ENCODE measurements at places on chromosomes 1 and 21.
A peak's percentile ranks its signal among the peaks of the same experiment; 100 is the strongest.

DNA sequence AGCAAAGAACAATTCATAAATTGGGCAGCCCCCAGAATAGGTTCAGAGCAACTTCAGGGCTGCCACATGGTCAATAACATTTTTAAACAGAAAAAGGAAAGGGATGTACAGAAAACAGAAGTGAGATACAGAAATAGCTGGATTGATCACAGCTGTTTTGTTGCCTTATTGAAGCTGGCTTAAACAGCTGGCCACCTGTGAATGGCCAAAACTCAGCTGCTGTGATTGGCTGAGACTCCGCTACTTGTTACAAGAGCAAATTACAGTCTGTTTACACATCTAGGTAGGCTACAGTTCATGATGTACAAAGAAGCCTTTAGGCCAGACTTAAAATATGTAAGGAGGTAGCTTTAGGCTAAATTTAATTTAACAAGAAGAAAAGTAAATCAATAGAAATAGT lies 11.6 kb upstream of the IFNAR1 start:
- no peak for DNase-seq

GRCh38 chr21:25961042-25961441 lies 209.5 kb downstream of the APP start:
- DNase-seq: no peak

DNA sequence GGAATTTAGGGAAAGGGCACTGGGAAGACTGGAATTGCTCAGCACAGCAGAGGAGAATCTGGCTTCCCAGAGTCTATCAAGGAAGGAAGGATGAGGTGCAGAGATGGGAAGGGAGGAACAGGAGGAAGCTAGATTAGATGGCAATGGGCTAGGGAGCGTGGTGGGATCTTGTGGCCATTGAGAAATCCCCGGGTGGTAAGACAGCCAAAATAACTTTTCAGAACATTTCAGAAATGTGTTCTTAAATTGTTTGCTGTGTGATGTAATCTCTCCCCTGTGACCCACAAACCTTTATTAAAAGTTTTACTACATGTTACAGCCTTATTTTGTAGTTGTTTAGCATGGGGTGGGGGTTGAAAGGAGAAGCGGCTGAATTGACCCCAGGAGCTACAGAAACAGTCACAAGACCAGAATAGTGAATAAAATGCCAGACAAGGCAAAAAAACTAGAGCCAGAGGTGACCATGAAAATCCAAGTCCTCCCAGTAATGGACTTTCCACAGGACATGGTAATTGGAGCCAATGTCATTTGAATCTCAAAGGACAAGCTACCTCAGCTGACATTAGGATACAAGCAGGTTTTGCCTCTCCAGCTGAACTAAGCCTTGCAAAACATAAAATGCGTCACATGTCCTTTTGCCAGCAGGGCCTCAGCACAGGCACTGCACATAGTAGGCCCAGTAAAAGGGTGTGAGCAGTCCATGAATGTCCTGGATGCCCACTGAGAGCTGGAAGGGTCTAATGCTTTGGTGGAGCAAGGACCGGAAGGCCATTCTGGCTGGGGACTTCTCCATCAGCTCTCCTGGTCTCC lies 980 bp upstream of the AHCYL1 start:
- no peak for DNase-seq

DNA sequence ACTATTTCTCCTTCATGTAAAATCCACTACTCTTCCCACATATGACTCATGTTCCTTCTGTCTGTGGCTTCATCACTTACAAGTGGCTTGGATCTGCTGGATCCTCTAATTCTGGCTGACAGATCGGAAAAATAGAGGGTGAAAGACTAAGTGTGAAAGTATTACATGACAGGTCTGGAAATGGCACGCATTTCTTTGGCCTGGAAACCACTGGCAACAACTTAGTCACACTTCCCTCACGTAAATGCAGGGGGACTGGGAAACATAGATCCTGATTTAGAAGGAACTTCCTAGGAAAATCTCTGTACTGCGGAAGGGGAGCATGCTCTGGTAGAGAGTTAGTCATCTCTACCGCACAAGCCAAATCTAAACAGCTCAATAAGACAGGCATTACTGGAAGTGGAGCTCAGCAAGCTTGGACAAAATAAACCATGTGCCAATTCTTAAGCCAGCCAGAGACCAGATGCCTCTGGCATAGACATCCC lies 305.4 kb upstream of the PTBP2 start:
- peak; percentile 53 for DNase-seq

GRCh38 chr1:239322369-239322768 lies 64.0 kb upstream of the CHRM3 start:
- no peak for DNase-seq

GRCh38 chr1:111052246-111052645 lies 87.6 kb downstream of the DRAM2 start:
- DNase-seq: no peak

DNA sequence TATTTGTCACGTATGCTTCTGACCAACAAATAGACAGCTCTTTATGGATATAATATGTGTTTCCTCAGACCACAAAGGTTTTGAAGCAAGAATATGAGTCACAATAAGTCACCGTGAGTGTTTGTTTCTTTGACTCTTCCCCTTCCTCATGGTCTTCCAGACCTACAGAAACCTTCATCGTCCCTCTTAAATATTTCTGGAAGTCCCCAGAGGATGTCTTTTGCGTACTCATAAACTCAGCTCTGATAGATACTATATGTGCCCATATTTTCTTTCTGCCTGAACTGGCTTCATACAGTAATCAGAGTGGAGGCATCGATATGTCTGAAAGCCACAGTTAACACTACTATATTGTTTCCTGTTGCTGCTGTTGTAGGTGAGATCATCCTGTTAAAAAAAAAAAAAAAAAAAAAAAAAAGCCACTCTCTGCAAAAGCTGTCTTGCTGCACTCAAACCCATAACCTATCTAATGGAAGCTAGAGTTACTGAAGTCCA lies 38.4 kb downstream of the ADAMTS1 start:
- DNase-seq: no peak

DNA sequence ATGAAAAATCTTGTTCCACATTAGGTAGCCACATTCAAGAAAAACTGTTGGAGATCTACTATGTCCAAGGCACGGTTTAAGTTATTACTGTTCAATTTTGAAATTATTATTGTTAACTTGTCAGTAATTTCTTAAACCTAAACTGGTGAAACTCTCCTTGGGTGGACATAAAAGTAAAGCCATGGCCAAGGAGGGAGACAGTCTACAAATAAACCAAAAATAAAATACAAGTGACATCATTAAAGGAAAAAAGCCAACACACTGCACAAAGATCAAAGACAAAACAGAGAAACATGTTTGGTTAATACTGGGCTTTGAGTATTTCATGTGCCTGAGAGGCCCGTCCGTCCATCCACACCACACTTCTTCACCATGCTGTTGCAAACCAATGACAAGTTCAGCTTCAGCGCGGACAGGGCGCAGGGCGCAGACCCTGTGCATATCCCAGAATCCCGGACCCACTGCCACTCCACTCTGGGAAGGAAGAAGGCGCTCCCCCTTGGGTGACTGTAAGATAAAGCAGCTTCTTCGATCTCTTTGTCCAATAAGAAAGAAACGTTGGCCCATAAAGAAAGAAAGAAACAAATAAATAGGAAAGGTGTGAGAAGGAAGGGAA lies 918 bp upstream of the RASAL2 start:
- no peak for DNase-seq

DNA sequence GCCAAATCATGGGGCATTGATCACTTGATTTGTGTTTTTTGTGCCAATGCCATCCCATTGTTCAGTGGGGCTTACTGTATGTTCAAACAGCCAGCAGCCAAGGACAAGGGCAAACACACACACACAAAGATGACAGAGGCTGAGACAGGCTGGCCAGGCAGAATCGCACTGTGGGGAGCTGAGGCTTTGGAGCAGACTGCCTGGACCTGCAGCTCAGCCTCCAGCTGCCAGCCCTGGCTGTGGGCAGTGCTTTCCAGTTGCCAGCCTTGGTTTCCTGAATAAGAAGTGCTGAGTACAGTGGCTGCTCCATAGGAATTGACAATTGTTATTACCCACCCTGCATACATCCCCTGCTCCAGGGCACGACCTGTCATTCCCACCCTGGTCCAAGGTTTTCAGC lies 16.9 kb upstream of the PCP4 start:
- DNase-seq: no peak

All from brain pericyte (primary cell).